ENCODE measurements at places on chromosomes 5 and 9. TPM values are rescaled to one million over a fixed set of nuclear protein-coding genes. Genes with fewer than 3 reads are reported as not detected.

- no peak for DNase-seq
Observed at GRCh38 chr9:105887679-105888078, 193.3 kb downstream of the TMEM38B start.

DNA sequence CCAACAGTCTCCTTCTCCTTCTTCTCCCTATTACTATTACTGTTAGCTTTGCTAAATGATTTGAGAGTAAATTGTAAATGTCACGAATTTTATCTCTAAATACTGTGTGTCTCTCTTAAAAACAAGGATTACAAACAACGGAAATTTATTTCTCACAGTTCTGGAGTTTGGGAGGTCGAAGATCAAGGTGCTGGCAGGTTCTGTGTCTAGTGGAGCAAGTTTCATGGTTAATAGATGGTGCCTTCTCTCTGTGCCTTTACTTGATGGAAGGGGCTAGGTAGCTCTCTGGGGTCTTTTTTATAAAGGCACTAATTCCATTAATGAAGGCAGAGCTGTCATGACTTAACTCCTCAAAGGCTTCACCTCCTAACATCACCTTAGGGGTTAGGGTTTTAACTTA lies 237.9 kb downstream of the MAN2A1 start:
- no peak for DNase-seq

GRIA1 gene
- not detected for total RNA-seq

GRCh38 chr5:153660919-153661318 lies 170.4 kb downstream of the GRIA1 start:
- no peak for DNase-seq

IRF1 gene
- total RNA-seq = 24.8 TPM

- no peak for DNase-seq
Observed at GRCh38 chr5:36457511-36458270, 148.7 kb upstream of the SLC1A3 start.

DNA sequence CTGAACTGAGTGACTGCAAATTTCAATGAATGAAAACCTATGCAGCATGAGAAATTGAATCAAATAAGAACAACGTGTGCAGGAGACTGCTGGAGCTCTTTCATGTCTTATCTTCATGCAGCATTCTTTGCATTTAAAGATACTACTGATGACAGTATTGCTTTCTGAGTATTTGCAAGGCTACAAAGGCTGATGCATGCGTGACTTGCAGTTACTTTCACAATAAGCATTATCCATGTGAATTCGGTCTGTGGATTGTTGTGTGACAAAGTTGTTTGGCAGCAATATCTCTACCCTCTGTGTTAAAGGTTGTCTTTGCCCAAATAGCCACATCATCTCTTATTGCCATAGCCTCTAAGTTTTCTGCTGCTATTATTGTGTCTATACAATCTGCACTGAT lies 102.1 kb upstream of the FBXL17 start:
- no peak for DNase-seq

DNA sequence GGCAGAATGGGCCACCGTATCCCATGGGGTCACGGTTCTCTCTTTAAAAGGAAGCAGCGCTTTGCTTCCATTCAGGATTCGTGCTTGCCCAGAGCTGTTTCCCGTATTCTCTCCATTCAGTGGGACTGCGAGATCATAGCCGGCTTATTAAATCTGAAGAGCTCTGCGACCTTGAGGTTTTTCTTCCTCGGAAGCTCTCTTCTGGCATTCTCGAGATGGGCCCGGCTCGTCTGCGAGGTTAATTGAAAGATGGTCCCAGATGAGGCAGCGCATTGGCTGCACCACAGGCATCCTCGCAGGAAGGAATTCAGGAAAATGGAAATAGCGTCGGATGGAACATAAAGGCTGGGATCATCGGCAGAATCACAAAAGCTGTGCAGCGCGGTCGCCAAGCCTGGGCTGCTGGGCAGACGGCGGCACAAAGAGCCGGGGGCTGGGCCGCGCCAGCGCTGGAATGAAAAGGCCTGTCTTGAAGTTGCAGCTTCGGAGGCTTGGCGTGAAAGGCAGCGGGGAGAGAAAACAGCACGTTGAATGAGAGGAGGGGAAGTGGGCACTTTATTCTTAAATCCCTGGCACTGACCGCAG lies 236.2 kb downstream of the IRX2 start:
- DNase-seq = no peak

FOXD1 gene
- total RNA-seq = 4.7 TPM

DNA sequence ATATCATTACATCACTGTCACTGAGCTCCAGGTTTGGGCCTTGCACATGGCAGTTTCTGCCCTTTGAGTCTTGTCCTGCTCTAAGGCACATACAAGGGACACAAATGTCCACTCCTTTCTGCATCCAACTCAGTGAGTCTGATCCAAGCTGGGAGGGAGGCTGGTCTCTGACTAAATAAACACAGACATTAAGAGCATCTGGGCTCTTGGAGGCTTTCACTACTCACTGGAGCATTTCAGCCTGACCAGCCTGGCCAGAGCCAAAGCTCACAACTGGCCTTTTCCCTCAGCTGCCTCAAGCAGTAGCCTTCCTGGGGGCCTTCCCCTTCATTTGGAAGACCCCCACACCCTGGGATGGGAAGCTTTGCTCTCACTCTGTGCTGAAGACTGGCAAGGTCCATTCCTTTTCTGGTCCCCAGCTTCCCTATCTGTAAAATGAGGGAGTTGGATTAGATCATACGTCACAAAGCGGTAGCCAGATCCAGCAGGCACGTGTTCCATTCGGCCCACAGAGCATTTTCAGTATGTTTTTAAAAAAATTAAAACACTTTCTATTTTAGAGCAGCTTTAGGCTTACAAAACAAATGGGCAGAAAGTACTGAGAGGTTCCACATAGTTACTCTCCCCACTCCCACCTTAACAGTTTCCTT lies 58.6 kb upstream of the XPA start:
- DNase-seq = no peak

GRCh38 chr9:131590449-131590848 lies 45.1 kb downstream of the PRRT1B start:
- DNase-seq = no peak

AMBP gene
- total RNA-seq = not detected

DNA sequence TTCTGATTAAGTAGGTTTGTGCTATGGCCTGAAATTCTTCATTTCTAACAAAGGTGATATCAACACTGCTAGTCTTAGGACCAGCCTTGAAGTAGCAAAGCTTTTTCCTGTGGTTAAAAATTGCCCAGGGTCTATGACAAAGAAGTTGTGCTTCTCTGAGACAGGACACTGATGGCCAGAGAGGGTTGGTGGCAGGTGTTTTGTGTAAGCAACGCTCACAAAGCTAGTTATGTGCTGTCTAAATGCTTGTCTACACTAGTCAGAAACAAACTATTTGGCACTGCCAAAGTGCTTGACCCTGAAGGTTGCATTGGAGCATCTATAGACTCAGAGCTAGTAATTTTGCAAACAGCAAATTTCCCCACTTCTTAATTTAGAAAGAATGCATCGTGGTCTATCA lies 44.1 kb upstream of the SELENOP start:
- DNase-seq = no peak

Data from OCI-LY7 (cell line).